NCI-H2029 (cell line): ENCODE measurements at places on chromosomes 5 and 9.

DNA sequence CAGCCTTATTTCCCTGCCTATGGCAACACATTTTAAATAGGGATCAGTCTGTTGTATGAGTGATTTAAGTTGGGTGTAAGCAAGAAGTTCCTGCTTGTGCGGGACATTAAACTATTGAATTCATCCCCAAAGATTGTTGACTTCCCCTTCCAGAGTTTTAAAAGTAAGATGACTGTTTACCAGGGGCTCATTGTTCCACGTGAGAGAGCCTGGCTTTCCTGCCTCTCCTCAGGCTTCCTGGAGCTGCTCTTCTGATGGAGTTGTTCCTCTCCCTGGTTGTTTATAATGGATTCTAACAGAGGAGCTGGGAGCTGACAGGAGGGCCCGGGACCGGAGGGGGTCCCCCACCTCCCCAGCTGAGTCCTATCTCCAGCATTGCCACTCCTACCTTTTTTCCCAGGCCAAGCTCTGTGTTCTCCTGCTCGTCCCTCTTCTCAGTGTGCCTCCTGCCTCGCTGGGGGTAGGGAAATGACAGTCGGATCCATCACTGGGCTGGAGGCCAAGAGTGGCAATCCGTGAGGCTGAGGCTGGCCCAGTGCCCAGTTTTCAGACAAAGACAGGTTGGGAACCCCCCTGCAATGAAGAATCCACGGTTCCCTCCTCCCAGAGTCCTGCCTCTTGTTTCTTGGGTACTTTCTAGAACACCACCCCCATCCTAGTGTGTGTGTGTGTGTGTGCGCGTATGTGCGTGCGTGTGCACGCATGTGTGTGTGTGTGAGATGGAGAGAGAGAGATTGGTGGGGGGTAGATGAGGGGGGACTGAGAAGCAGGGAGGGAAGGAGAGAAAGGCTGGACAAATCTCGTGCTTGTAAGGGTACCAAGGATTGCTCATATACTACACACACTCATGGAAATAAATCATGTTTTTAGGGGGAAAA, 123.7 kb upstream of the NFIB start:
- DNase-seq, result peak; percentile 26

GRCh38 chr5:81214848-81215247, 18.3 kb upstream of the CKMT2 start:
- no peak for DNase-seq

DNA sequence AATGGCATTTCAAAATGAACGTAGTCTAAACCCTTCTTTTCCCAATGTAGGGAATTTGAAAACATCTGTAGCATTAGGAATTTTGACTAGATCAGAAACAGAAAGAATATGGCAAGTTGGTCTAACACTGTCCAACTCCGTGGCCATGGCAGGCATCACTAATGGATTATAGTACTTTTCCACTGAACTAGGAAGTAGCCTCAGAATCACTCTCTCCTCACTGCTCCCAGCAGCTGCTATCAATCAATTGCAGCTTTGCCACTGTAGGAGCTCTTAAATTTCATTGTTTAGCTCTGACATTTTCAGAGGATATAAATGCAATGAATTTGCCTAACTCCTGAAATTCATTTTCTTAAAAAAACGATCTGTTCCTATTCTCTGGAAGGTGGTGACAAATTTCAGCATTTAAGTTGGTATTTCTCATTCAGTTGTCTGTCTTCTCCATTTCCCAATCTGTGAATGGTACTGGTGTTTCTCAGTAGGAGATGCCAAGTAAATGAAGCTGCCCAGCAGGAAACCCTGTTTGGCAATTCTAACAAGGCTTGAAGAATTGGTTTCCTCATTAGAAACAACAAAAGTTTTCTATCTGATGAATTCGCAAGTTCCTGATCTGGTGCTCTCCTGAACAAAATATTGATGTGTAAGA, 64.7 kb downstream of the TLR4 start:
- DNase-seq, result no peak

- DNase-seq, result no peak
These were observed 63.3 kb downstream of the CARTPT start for GRCh38 chr5:71782393-71782770.

- DNase-seq, result no peak
These were observed 113.4 kb downstream of the MRPL36 start for GRCh38 chr5:1686016-1686802.

DNA sequence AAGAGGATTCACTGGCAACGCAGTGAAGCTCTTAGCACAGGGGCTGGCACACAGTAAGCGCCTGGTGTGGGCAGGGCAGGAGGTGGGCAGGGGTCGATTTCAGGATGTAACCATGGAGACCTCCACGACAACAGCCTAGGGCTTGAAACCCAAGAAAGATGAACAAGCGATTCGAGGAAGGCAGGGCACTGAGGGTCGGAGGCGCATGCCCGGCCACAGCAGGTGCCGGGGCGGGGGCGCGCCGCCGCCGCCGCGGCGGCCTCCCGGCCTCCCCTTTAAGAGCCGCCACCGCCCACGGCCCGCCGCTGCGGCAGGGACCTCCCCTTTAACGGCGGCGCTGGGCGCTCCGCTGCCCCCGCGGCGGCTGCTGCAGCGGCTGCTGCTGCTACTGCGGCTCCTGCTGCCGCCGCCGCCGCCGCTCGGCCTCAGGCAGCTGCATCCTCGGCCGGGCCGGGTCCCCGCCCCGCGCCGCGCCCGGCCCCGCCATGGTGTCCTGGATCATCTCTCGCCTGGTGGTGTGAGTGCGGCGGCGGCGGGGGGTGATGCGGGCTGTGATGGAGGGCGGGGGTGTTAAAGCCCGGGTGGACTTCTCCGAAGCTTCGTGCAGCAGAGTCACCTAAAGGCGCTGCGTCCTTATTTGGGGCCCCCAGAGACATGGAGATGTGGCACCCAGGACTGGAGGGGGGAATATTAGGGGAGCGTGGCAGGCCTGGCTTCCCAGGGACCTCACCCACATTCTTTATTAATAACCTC, at the start of gene REEP2:
REEP2 (plus strand) TSS at position 334 of the 753 bp plus-strand sequence; CDS start at position 486, 152 bp downstream.
- DNase-seq, result peak; percentile 44
